ENCODE measurements at places on chromosomes 1 and 21.
A peak's percentile ranks its signal among the peaks of the same experiment; 100 is the strongest.

DNA sequence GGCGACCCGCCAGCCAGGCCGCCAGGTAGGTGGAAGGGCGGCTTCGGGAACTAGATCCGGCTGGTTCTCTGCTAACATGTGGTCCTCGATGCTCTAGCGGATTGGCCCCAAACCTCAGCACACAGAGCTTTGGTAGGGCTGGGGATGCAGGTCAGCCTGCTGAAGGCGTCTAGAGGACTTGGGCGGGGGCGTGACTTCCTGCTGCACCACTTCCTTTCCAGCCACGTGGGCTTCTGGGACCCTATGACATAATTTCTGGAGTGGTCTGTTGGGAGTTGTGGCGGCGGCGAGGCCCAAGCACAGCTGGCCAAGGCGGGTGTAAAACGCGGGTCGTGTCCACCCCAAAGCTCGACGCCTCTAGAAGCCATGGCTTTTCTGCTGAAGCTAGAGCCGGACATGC, 124.5 kb downstream of the ATF6 start:
- no peak for DNase-seq

GRCh38 chr1:84956097-84956496, 40.8 kb downstream of the MCOLN2 start:
- no peak for DNase-seq

GRCh38 chr21:27643326-27643725, 676.4 kb upstream of the ADAMTS5 start:
- no peak for DNase-seq

DNA sequence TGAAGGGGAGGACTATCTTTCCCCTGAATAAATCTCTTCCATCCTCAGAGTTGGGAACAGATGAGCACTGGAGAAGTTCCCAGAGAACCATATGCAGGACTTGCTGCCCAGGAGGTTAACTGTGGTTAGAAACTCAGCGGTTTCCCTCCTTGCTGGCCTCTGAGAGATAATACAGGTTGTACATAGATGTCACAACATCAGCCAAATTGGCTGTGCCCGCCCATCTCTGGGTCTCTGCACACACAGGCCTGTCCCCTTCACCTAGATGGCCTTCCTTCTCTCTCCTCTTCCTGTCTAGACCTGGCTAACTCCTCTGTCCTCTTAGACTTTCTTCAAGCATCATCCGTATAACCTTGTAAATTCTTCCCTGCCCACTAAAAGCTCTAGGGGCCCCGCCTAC, 5.7 kb downstream of the RGS5 start:
- no peak for DNase-seq

DNA sequence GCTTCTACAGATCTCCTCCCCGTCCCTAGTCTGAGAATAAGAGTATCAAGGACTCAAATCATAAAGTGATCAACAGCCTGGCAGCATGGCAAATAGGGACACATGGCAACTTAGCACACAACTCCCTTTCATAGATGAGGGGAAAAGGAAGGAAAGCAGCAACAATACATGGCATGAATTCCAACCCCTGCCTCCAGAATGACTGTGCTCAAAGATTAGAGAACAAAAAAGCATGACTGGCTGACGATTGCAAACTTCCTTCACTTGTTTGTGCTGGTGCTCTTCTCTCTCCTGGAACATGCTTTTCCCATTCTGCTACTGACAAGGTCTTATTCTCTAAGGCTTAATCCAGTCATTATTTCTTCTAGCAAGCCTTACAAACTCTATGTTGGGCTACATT, 11.5 kb downstream of the KTI12 start:
- no peak for DNase-seq

GRCh38 chr1:179229214-179230140, at the start of gene ABL2:
ABL2 (minus strand) TSS chr1:179229677; CDS start chr1:179229397, 280 bp downstream.
- peak; percentile 4 for DNase-seq

DNA sequence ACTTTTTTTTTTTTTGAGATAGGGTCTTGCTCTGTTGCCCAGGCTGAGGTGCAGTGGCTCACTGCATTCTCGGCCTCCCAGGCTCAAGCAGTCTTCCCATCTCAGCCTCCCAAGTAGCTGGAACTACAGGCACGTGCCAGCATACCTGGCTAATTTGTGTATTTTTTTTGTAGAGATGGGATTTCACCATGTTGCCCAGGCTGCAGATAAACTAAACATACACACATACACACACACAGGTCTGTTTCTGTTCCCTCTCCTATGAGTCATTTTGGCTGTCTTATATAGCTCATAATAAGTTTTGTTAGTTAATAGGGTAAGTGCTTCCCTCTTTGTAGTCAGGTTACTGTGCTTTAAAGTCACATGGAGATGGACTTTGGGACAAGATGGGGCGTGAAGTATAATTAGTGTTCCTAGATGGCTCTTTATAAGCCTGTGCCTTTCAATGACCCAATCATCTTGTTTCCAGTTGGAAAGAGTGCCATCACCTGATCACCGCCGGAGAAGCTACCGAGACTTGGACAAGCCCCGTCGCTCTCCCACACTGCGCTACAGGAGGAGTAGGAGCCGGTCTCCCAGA, 9.1 kb downstream of the PRPF38A start:
- DNase-seq = no peak

DNA sequence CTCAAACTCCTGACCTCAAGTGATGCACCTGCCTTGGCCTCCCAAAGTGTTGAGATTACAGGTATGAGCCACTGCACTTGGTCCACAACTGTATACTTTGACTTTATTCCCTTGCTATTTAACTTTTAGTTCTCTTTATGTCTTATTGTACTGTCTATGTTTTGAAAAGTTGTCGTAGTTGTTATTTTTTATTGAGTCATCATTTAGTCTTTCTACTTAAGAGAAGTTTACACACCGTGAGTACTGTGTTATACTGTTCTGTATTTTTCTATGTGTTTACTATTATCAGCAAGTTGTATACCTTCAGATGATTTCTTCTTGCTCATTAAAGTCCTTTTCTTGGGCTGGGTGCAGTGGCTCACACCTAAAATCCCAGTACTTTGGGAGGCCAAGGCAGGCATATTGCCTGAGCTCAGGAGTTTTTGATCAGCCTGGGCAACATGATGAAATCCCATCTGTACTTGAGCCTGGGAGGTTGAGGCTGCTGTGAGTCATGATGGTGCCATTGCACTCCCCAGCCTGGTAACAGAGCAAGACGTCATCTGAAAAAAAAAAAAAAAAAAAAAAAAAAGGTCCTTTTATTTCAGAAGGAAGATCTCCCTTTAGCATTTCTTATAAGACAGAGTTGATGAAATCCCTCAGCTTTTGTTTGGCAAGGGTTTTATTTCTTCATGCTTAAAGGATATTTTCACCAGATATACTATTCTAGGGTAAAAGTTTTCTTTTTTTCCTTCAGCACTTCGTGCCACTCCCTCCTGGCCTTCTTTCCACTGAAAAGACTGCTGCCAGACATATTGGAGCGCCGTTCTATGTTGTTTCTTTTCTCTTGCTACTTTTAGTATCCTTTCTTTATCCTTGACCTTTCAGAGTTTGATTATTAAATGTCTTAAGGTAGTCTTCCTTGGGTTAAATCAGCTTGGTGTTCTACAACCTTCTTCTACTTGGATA, 47.6 kb downstream of the TNFSF18 start:
- DNase-seq = no peak

GRCh38 chr1:232340446-232340845, 289.5 kb downstream of the SIPA1L2 start:
- no peak for DNase-seq

DNA sequence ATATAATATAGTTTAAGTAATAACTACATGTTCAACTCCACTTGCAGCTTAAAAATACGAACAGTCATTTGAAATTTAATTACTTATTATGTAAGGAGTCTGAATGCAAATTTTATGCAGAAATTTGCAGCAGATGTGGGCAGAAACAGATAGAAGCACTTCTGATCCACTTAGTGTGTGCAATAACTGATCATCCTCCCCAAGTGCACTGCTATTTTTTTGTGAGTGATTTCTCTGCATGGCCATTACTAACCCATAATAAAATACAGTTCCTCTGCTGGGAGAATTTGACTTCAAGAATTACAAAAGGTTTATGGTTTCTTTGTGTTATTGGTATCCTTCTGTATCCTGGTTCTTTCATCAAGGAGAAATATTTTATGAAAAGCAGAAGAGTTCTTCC, 611.5 kb upstream of the RGS18 start:
- DNase-seq = no peak

DNA sequence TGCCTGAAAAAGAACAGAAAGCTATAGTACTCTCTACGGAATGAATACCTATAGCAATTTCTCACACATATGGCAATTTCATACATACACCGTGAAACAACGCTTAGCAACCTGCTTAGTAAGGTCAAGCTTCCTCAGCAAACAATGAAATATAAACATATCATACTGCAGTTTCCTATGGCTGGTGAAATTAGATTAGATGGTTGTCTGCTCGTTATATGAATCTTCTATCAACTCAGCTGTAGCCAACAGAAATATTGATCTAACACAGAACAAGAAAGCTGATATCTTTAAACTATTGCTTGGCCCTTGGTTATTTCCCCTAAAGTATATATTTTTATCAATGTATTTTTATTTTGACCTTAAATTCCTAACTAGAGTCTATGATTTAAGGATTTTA, 187.8 kb downstream of the SLC44A5 start:
- DNase-seq = no peak

DNA sequence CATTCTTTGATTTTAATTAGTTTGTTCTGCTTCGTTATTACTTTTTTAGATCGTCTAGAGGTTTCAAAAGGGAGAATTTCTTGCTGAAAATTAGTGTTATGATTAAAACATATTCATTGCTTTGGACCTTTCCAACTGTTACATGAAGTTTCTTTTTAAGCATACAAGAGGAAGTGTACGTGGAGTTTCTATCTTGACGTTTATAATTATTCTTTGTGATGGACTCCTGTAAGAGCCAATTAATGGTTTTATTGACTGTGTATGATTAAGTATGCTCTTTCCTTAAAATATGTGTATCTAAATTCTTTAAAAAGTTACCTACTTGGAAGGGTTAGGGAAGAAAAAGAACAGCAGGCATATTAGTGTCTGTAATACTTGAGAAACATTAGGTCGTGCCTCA, 37.8 kb downstream of the SPEN start:
- no peak for DNase-seq

- DNase-seq = peak; percentile 38
Observed at GRCh38 chr21:38129711-38130110, 127.1 kb upstream of the KCNJ15 start.

- no peak for DNase-seq
Observed at GRCh38 chr1:45923343-45923742, 119.9 kb downstream of the MAST2 start.

- no peak for DNase-seq
Observed at GRCh38 chr1:162702628-162703027, 70.4 kb downstream of the DDR2 start.

DNA sequence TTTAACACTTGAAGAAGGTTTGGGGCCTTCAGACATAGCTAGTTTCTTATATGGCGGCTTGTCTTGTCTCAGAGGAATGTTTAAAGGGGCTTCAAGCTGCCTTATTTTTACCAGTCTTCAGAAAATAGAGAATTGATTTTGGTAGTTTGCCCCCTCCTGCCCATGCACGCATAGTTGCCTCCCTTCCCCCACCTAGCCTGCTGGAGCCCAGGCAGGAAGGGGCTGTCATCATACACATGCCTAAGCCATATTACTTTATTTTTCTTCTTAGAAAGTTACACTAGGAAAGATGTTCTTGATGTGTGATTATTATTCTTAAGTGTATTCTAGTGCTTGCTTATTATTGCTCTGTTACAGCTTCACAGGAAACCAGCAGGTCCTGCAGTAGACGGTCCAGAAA, 18.3 kb downstream of the PBX1 start:
- DNase-seq = no peak

- DNase-seq = no peak
Observed at GRCh38 chr1:43464681-43465504, 11.2 kb upstream of the HYI start.

DNA sequence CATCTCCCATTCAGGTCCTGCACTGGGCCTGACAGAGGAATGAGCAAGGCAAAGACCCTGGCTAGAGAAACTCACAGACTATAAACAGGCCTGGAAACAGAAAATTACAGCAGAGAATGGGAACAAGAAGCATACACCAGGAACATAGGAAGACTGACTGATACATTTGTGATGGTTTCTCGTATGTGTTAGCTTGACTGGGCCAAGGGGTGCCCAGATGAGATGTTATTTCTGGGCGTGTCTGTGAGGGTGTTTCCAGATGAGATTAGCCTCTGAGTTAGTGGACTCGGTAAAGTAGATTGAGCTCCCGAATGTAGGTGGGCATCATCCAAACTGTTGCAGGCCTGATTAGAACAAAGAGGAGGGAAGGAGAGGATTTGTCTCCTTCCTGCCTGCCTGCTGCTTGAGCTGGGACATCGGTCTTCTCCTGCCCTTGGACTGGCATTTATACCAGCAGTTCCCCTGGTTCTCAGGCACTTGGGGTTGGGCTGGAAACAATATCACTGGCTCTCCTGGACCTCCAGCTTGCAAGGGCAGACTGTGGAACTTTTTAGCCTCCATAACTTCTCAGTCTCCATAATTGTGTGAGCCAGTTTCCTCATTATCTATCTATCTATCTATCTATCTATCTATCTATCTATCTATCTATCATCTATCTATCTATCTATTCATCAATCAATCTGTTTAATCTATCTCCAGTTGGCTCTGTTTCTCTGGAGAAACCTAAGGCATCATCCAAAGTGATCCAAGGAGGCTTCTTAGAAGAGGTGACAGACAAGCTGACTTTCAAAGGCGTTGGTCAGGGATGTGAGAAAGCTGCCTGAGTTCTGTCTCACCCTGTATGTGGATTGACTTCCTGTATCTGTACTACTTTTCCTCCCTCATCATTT, 9.7 kb upstream of the FOXO6 start:
- no peak for DNase-seq

DNA sequence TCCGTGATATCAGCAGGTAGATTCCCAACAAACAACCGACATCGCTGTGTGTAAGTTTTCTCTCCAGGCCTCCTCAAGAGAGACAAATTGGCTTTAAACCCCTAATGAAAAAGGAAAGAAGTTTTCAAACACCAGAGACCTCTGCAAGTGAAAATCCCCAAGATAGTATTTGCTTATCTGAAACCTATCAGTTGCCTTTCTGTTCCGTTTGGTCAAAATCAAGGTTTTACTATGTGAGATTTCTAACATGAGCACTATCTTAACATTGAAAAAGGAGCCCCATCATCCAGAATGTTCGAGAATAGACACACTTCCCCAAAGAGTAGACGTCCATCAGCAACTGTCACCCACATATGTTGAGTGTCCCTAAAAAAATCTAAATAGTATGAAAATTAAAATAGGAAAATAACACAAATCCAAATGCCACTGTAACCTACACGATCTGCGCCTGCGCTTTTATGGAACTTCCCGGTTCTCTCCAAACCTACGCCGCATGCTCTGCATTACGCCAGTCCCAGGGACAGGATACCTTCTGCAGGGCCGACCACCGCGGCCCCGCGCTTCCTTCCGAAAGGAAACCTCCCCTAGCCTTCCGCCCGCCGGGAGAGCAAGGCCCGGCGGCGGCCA, 1.4 kb downstream of the SFPQ start:
- DNase-seq = no peak

DNA sequence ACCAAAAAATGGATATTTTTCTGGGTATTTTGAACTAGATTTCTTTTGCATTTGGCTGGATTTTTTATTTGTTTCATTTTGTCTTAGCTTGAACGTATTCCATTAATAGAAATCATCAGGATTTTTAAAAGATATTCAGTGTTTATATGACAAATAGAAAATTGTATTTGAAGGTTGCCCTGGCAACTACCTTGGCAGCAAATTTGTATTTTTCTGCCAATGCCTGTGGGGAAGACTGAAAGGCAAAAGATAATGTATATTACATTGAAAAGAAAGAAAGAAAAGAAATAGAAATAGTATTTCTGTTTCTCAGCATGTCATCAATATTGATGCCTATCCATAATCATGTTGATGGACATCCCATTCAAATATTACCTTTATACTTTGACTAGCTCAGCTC, 16.8 kb downstream of the VCAM1 start:
- no peak for DNase-seq

All from NCI-H2029 (cell line).